ENCODE measurements at places on chromosomes 3 and 15. TPM values are rescaled to one million over a fixed set of nuclear protein-coding genes. Genes with fewer than 3 reads are reported as not detected.

DNA sequence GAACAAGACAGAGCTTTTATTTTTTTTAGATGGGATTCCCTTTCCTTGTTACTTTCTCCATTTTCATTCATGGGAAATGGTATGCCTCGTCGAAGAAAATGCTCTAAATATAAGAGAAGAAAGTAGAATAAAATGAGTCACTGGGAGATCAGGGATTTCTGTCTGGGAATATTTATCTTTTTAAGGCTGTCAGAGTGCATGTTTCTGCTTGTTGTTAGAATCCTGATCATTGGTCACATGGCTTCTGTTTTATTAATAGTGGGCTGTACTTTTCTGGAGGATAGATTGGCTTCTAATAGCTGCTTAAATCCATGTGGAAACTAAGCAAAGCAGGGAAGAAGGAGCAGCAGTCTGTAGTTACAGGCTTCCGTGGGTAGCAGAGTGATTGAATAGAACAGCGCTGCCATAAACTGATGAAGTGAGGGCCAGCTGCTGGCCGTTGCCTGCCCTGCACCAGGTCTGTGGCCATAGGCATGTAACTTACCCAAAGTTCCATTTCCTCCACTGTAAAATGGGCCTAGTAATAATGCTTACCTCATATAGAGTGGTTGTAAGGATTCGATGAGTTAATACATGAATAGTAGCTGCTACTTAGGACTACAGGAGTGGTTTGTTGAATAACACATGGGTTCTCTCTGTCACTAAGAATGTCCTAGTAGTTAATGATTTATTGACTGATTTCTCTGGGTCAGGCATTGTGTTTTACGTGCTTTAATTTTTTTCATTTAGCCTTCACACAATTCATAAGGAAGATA lies 289.9 kb downstream of the SATB1 start:
- DNase-seq: peak; percentile 20

- DNase-seq: no peak
Measured at GRCh38 chr15:74301583-74302361, 65.6 kb downstream of the CCDC33 start.

- DNase-seq: peak; percentile 16
Measured at GRCh38 chr15:58410353-58410752, 21.4 kb upstream of the LIPC start.

The EFL1 gene
- polyA plus RNA-seq: 10.1 TPM

DNA sequence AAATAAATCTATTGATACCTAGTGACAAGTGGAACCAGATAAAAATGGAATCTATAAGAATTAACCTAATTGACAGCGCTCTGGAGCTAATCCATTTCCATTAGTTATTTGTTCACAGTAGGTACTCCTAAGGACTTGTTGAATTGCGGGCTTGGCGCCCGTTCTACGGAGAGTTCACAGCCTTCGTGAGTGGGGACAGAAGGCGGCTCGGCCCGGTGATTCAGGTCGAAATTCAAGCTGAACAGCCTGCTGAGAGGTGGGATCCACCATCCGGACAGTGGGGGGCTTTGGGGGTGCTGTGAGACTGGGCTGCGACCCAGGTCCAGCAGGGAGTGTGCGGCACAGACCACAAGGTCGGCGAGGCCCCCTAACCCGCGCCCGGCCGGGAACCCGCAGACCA lies 779 bp upstream of the CTNNB1 start:
- DNase-seq: no peak

DNA sequence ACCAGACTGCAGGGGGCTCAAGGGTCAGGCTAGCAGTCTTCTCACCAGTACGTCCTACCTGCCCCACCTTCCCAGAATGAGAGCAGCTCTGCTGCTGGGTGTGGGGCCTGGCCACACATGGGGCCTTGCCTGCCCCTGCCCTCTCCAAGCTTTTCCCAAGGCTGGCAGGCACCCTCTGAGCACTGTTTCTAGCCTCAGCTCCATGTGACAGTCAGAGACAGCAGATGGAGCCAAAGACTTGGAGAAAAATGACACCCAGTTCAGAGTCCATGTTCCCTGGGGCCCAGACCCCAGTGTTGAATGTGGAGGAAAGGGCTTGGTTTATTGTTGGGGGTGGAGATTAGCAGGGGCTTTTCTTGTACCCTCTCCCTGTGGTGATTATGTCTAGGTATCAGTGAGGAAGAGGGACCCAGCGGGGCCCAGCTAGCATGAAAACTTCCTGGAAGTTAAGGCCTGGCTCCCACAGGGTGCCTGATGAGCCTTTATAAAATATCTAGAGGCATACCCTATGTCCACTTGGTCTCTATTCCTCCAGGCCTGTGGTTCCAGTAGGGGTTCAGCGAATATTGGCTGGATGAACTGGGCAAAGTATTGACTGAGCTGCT lies 153.8 kb downstream of the EEFSEC start:
- no peak for DNase-seq

The SLC41A3 gene
- polyA plus RNA-seq: 43.5 TPM
